ENCODE measurements at places on chromosomes 1 and 21. TPM values are rescaled to one million over a fixed set of nuclear protein-coding genes. Genes with fewer than 3 reads are reported as not detected.

- H3K4me3 ChIP-seq: no peak overlapping the region
- H3K27me3 ChIP-seq: no peaks in the 10 kb centered on the region
- no peak overlapping the region for H3K27ac ChIP-seq
- no peak for DNase-seq
- H3K36me3 ChIP-seq: no peaks in the 10 kb centered on the region
- H3K4me1 ChIP-seq: no peaks in the 10 kb centered on the region
Observed at GRCh38 chr1:5140962-5141361, 486.6 kb downstream of the AJAP1 start.

- no peaks in the 10 kb centered on the region for H3K4me1 ChIP-seq
- no peaks in the 10 kb centered on the region for H3K36me3 ChIP-seq
- H3K27ac ChIP-seq: no peak overlapping the region
- H3K4me3 ChIP-seq: no peak overlapping the region
Observed at GRCh38 chr21:35485364-35485763, 436.3 kb upstream of the RUNX1 start.

- no peaks in the 10 kb centered on the region for H3K27me3 ChIP-seq
- H3K4me3 ChIP-seq: no peak overlapping the region
- no peak for DNase-seq
- no peaks in the 10 kb centered on the region for H3K36me3 ChIP-seq
Observed at GRCh38 chr1:225772848-225773247, 4.8 kb upstream of the SRP9 start.

GRCh38 chr1:157073944-157074685 is 25.5 kb downstream of the ETV3L start:
- no peaks in the 10 kb centered on the region for H3K4me1 ChIP-seq
- H3K27ac ChIP-seq: no peak overlapping the region
- peak overlapping the region; percentile 51 for H3K4me3 ChIP-seq
- DNase-seq: peak; percentile 88
- H3K36me3 ChIP-seq: no peaks in the 10 kb centered on the region
- peaks cover 28% of the 10 kb centered on the region for H3K27me3 ChIP-seq

- DNase-seq: peak; percentile 30
- H3K4me1 ChIP-seq: no peaks in the 10 kb centered on the region
- peaks cover 4% of the 10 kb centered on the region for H3K27me3 ChIP-seq
- H3K27ac ChIP-seq: no peak overlapping the region
Observed at GRCh38 chr1:200905411-200906052, 10.8 kb downstream of the INAVA start.

The DIO1 gene
- total RNA-seq: not detected

DNA sequence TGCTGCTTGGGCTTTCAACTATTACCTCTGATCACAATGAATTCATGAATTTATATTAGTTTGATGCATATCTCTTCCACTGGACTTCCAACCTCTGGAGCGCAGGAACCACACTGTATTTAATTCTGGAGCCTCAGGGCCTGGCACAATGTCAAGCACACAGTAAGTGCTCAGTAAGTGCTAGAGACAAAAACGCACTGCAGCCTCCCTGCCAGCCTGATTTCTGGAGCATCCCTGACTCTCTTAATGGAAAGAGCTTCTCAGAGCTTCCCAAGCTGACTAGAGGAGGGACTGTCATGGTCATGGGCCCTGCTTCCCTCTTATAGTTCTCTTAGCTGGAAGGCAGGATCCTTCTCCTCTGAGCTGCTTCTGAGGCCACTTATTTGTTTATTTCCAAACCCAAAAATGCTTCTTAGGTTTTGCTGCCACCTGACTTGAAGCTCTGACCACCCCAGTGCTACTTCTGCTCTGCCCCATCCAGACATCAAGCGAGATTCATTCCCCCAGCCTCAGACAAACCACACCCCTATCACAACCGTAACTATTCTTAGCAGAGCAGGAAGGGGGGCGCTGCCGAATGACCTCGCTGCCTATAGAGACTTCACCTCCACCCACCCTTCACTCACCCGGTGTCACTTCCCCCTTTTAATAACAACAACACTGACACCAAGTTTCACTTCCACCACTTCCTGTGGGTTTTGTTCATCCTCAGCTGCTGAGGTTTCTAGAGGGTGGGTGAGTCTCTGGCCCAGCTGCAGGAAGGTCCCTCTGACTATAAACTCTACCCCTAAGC is 33.6 kb downstream of the NUAK2 start:
- H3K36me3 ChIP-seq: no peaks in the 10 kb centered on the region
- no peak overlapping the region for H3K4me3 ChIP-seq
- DNase-seq: peak; percentile 53
- H3K27me3 ChIP-seq: no peaks in the 10 kb centered on the region
- peaks cover 47% of the 10 kb centered on the region for H3K4me1 ChIP-seq
- H3K27ac ChIP-seq: peak overlapping the region; percentile 33

Data from osteoblast (primary cell).